ENCODE measurements at places on chromosomes 12 and 14.

GRCh38 chr14:90426031-90426540 is 29.3 kb downstream of the CALM1 start:
- no peak for DNase-seq

DNA sequence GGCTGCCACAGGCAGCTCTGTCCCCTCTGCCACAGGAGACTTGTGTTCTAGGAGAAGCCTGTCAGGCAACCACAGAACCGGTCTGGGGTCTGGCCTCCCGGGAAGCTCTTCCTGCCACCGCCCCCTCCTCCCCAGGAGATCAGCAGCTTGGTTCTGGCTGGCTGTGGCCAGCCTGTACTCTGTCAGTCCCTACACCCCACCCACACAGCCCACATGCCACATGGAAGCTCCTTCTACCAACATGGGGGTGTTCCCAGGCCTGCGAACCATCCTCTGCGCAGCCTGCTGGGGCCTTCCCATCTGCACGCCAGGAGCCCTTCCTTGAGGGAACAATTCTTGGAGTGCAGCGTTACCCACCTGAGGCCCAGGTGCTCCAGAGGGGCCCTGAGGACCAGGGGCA is 16.8 kb downstream of the TMEM106C start:
- DNase-seq = no peak

- no peak for DNase-seq
Observed at GRCh38 chr12:123059500-123059899, 79.0 kb downstream of the ARL6IP4 start.

- DNase-seq = peak; percentile 90
Observed at GRCh38 chr12:46160101-46160980, 108.5 kb downstream of the SLC38A1 start.

GRCh38 chr12:56953314-56953713 is 4.1 kb downstream of the RDH16 start:
- DNase-seq = no peak

GRCh38 chr12:79347866-79348265 is 342.9 kb downstream of the PAWR start:
- no peak for DNase-seq

DNA sequence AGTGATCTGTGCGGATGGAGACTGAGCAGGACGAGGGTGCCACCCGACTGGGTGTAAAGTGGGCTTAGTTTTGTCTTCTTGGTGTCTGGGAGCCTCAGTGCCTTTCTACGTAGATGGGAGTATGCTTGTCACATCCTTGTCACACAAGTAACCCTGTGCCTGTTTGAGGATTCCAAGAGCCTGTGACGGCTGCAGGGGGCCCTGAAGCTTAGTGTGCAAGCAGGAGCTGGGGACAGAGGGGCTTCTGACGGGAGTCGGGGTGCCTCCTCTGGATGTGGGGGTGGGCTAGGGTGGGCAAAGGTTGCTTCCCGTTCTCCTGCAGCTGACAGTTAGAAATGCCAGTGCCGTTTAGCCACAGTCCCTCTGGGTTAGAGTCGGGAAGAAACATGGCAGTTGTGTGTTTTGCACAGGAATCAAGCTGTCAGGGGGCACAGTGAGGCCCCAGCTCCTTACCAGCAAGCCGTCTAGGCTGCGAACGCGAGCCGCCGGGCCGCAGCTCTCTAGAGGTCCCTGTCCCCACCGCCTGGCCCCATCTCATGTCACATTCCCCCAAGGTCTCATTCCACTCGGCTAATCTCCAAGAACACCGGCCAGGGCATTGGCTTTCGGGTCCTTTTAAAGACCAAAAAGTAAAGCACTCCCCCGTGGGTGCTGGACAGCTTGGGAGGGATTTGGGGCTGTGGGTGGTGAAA is 7.0 kb downstream of the RTL1 start:
- no peak for DNase-seq

- no peak for DNase-seq
Observed at GRCh38 chr14:104138718-104139459, 502 bp downstream of the KIF26A start.

GRCh38 chr12:113467142-113467501 is 4.5 kb downstream of the LHX5 start:
- DNase-seq = no peak

DNA sequence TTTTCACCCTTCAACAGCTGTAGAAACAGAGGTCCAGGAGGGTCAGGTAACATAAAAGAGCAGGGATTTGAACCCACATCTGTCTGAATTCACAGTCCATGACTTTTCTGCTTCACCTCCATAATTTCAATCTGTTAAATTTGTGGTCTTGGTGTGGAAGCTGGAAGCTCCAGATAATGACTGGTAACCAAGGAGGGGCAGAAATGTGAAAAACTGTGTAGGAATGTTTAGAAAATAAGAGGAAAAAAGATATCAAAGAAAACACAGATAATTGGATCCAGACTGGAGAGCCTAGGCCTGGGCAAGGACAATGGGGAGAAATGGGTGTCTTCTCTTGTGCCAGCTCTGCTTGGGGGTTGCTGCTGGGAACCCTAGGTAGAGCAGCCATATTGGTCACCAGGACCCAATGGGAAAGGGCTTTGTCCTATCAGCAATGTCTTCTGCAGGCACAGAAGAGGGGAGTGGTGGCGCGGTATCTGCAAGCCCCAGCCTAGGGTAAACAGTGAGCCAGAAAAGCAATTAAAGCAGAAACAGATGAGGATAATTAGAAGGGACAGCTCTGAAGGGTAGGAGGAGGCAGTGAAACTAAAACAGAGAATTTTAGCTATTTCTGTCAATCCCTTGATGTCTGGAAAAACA is 54.3 kb upstream of the CCDC91 start:
- no peak for DNase-seq

DNA sequence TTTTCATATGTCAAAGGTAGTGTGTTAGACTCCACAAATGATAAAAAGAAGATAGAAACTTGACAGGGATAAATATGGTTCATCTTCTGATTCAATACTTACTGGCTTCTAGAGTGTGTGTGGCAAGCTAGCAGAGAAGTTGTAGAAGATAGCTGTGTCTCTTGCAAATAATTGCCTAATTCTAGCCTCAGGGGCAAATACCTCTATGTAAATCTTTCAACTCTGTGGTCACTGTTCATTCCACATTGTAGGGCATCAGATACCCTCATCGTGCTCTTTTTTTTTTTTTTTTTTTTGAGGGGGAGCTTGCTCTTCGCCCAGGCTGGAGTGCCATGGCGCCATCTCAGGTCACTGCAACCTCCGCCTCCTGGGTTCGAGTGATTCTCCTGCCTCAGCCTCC is 1.7 kb downstream of the OLR1 start:
- DNase-seq = peak; percentile 63

GRCh38 chr12:122996188-122996601 is 15.7 kb downstream of the ARL6IP4 start:
- no peak for DNase-seq

DNA sequence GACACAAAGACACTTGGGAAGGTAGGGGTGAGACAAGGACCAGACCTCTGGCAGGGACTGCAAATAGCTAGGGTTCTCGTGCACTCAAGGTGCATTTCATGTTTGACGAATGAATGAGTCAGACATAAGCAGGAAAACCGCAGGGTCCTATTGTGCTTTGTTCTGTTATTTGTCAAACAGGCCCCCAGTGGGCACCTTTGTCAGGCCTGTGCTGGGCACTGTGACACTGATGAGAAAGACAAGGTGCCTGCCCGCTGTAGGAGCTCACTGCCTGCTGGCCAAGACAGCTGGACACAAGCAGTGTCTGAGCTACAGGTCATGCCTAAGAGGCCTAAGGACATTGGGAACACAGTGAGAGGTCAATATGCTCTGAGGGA is 2.3 kb downstream of the OTUB2 start:
- peak; percentile 82 for DNase-seq

- no peak for DNase-seq
Observed at GRCh38 chr14:91303091-91303923, 58.8 kb upstream of the GPR68 start.

GRCh38 chr12:39028382-39028781 is 123.0 kb upstream of the CPNE8 start:
- DNase-seq = no peak

GRCh38 chr12:46518729-46519128 is 146.2 kb upstream of the SLC38A2 start:
- DNase-seq = no peak

GRCh38 chr12:65510584-65511050 is 232.1 kb downstream of the MSRB3 start:
- DNase-seq = no peak

- peak; percentile 25 for DNase-seq
Observed at GRCh38 chr12:16359512-16360491, 12.4 kb downstream of the MGST1 start.

DNA sequence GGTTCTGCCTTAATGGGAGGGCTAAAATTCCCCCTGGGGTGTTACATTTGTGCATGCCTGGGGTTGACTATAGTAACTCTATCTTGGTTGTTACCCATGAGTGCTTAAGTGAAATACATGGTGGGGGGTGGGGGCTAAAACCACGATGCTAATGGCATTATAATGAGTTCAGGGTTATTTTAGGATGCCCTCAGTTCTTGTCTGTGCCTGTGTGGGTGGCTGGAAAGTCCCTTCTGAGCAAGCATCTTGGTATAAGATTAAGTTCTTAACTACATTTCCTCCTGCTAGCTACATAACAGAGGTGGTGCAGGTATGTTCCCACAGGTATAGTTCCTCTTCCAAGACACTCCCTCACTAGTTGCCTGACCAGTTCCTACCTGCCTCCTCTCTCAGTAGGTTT is 822.3 kb downstream of the LRFN5 start:
- no peak for DNase-seq

DNA sequence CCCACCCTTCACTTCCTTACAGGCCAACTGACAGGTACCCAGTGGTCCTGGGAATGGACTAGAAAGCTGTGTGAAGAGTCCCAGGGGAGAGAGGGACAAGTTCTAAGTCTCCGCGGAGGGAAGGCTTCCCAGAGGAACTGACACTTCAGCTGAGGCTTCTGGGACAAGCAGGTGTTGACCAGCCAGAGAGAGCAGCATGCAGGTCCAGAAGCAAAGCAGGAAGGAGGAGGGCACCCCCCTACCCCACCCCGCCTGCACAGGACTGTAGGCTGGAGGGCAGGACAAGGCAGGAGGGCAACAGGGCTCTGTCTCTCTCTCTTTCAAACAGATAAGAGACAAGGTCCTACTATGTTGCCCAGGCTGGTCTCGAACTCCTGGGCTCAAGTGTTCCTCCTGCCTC is 58.2 kb upstream of the CORO1C start:
- DNase-seq = no peak

DNA sequence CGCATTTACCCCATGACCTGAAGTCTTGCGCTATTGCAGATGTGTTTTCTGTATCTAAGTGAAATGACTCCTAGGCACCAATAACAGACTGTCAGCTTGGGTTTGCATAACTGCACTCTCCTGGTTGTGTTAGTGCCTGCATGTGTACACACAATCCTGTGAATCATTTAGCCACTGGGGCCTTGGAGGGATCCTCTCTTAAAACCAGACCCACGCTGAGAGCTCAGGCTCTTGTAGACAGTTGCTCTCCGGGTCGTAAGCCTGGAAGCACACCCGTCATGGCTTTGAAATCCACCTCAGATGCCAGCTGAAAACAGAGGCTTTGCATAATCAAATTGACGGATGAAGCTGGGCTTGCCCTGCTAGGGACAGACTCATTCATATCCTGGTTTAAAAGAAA is 79.2 kb upstream of the RBM19 start:
- no peak for DNase-seq

- peak; percentile 27 for DNase-seq
Observed at GRCh38 chr12:105330931-105331804, 677 bp downstream of the C12orf75 start.

DNA sequence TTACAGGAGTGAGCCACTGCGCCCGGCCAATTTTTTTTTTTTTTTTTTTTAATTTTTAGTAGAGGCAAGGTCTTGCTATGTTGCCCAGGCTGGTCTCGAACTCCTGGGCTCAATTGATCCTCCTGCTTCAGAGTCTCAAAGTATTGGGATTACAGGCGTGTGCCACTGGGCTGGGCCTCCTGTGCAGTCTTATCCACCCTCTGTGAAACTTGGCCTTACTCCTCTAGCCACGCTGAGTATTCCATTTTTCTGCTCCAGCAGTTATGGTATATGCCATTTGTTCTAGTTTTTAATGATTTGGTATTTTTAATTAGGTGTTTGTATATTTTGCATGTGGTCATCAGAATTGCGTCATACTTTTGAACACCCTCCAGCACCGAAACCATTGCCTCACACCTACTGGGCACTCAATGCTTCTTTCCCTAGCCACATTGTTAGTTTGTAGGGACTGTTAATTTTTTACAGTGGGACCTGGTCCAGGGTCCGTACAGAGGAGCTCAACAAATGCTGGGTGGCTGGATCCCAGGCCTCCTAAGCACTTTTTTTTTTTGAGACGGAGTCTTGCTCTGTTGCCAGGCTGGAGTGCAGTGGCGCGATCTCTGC is 11.4 kb downstream of the RIOX1 start:
- DNase-seq = no peak

GRCh38 chr14:68864361-68864750 is 71.5 kb upstream of the ZFP36L1 start:
- no peak for DNase-seq

DNA sequence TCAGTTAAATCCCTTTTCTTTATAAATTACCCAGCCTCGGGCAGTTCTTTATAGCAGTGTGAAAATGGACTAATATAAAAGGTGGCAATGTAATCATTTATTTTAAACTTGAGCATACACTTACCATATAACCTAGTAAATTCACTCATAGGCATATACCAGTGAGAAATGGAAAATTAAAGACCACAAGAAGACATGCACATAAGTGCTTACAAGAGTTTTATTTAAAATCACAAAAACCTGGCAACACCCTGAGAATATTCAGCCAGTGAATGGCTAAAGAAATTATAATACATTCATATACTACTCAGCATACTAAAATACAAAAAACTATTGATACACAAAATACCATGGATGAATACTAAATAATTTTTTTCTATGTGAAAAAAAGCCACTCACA is 1017.5 kb upstream of the TMEM132C start:
- DNase-seq = no peak

DNA sequence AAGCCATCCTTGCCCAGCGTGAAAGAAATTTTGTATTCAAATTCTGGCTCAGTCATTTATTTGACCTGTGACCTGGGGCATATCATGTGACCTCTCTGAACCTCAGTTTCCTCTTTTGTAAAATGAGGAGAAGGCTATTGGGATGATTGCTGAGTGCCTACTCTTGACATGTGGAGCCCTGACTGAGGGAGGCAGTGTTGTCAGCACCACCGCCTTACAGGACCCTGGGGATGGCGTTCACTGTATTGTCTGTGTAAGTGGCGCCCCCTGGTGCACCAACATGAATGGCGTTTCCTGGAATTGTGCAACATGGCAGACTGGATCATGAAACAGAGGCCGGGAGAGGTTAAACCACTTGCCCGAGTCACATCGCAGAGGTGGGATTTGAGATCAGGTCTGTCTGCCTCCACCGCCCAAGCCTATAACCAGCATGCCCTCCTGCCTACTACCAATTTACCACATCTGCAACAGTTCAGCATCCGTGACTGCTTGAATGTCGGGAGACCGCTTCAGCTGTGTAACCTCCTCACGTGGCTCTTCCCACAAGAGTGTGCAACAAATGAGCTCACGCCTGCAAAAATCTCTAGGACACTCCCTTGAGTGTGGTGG is 20.1 kb upstream of the CCDC63 start:
- DNase-seq = peak; percentile 80

GRCh38 chr12:105799103-105799502 is 339.7 kb downstream of the NUAK1 start:
- no peak for DNase-seq
